CD4-positive, alpha-beta T cell treated with Interleukin-2 at 100 ng/mL for 4 hours (primary cell): ENCODE measurements at places on chromosomes 6 and 20.

DNA sequence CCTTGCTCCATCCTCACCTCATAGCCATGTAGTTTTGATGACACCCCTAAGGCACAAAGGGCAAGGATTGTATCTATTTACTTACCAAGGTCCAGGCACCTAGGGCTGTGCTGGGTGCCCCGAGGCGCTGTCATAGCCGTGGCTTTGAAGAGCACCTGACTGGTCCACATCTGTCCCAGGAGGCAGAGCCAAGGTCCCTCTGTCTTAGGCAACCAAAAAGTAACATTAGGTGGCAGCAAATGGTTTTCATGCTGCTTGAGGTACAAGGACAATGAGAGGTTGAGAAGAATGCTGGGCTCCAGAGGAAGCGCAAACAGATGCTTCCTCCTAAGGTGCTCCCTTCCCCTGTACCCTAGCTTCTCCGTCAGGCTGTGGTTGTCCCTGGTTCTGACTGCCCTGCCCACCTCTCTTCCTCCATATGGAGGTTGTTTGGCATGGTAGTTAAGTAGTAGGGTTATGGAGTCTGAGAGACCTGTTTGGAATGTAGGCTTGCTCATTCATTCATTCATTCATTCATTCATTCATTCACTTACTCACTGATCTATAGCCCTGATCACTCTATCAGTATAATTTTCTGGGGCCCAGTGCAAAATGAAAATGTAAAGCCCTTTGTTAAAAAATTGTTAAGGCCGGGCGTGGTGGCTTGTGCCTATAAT, 3.0 kb upstream of the UQCC2 start:
- no peak for DNase-seq

DNA sequence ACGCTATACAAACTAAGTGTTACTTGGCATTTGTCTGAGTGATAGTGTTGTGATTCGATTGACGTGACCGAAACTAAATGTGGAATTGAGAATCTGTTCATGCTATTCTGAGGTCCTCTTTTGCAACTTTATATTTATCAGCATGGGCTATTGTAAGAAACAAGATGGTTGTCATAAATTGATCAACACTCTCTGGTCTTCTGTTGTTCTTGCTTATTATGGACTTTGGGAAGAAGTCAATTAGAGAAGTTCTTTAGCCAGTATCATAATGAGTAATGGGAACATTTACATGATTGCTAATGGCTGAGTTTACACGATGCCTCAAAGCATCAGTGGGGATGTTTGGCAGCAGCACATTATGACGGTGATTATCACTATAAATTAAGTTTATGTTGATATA, 195.0 kb downstream of the CD83 start:
- DNase-seq: no peak

DNA sequence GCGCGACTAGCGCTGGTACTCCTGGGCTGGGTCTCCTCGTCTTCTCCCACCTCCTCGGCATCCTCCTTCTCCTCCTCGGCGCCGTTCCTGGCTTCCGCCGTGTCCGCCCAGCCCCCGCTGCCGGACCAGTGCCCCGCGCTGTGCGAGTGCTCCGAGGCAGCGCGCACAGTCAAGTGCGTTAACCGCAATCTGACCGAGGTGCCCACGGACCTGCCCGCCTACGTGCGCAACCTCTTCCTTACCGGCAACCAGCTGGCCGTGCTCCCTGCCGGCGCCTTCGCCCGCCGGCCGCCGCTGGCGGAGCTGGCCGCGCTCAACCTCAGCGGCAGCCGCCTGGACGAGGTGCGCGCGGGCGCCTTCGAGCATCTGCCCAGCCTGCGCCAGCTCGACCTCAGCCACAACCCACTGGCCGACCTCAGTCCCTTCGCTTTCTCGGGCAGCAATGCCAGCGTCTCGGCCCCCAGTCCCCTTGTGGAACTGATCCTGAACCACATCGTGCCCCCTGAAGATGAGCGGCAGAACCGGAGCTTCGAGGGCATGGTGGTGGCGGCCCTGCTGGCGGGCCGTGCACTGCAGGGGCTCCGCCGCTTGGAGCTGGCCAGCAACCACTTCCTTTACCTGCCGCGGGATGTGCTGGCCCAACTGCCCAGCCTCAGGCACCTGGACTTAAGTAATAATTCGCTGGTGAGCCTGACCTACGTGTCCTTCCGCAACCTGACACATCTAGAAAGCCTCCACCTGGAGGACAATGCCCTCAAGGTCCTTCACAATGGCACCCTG, 1.6 kb downstream of the TPBG start:
- no peak for DNase-seq

DNA sequence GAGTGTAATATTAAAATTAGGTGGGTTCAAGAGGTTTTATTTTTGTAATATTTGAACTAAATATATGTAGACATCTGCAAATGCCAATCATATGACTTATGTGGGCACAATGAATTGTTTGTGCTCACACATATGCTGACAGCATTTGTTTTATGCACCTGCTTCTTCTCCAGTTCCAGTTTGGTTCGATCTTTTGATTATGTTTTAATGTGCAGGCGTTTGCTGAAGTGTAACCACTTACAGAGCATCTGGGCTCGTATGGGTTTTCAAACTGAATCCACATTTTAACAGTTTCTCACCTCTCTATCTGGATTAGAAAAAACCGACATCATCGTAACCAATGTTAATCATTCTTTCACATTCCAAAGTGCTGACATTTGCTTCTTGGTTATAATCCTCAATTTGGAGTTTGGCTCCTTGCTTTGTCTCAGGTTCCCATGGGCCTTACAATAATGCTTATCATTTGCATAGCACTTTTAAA, 129.1 kb upstream of the SPACA1 start:
- no peak for DNase-seq
